Stimulated activated CD4-positive, alpha-beta T cell treated with anti-CD3 and anti-CD28 coated beads, Interleukin-12 subunit alpha, Interleukin-12 subunit beta, amount 100 ng/mL, for 24 hours (primary cell): ENCODE measurements at places on chromosomes 12 and 14.

GRCh38 chr12:54650409-54650808 lies 2.2 kb upstream of the DCD start:
- DNase-seq, result no peak

- DNase-seq, result no peak
These were observed 31.6 kb upstream of the BEGAIN start for GRCh38 chr14:100618763-100619320.

- DNase-seq, result peak; percentile 45
These were observed 20.2 kb upstream of the DUSP16 start for GRCh38 chr12:12582895-12583303.

- DNase-seq, result no peak
These were observed 518 bp upstream of the OSBPL8 start for GRCh38 chr12:76560086-76560491.

- DNase-seq, result no peak
These were observed 94.2 kb downstream of the GRIP1 start for GRCh38 chr12:66584673-66585072.

- DNase-seq, result no peak
These were observed 88.5 kb downstream of the PAPLN start for GRCh38 chr14:73325630-73326299.

DNA sequence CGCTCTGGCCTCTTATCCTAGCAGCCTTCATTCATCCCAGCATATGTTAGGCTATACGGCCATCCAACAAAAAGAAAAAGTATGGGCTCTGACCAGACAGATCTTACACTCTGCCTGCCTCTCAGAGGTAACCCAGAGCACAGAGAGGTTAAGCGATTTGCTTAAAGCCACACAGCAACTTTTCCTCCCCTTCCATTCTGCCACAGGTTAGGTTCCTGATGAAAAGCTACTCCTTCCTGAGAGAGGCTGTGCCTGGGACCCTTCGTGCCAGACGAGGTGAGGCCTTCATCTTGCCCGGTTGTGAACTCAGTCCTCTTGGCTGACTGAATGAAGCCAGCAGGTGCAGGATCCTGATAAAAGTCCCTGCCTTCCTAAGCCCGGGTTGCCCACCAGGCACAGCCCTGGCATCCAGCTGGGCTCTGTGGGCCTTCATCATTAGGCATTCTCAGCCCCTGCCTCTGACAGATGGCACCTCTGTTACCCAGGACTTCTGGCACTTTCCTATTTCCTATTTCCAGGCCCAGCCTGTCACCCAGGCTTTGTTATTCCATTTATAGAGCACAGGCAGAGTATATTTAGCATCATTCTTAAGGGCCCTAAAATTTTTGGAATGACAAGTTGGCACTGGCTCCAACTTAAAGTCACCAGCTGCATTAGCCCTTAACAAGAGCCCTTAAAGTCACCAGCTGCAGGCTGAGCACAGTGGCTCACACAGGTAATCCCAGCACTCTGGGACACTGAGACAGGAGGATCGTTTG lies 12.8 kb downstream of the SOAT2 start:
- DNase-seq, result no peak

DNA sequence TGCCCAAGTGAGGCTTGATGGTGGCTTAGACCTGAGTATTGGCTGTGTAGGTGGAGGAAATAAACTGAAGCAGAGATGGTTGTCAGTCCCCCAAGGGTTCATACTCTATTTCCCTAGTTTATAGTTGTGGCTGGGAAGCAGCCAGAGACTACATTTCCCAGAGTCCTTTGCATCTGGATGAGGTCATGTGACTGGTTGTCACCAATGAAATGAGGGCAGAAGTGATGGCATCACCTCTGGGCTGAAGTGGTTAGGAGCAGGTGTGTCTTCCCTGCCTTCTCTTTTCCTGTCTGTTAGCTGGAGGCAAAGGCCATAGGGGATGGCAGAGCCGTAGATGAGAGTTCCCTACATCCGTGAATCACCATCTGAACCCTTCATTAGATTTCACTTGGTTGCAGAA lies 16.3 kb upstream of the NOS1 start:
- no peak for DNase-seq

DNA sequence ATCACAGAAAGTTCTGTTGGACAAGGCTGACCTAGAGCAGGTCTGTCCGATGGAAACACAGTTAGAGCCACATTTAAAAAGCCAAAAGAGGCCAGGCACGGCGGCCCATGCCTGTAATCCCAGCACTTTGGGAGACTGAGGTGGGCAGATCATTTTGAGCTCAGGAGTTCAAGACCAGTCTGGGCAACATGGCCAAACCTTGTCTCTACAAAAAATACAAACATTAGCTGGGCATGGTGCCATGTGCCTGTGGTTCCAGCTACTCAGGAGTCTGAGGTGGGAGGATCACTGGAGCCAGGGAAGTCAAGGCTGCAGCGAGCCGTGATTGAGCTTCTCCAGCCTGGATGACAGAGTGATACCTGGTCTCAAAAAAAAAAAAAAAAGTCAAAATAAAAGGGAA lies 14.9 kb downstream of the UBE3B start:
- no peak for DNase-seq

DNA sequence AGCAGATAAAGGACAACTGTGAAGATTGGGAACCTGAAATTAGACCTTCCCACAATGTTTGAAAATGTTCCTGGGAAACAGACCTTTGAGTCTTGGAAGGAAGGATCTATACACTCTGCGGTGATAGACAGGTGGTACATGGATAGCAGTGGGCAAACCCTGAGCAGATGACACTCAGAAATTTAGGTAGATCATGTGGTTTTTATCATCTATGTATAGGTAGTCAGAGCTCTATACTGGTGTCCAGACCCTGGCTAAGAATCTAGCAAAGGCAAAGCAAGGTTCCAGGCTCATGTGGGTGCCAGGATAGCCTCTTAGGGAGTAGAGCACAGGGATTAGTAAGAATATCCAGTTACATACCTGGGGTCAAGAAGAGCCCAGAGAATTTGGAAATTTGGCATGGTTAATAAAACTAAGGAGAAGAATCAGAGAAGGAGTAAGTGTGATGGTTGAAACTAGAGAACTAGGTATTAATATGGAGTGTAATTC lies 331.2 kb upstream of the FBXO33 start:
- DNase-seq, result no peak

GRCh38 chr12:101116911-101117310 lies 93.1 kb downstream of the SLC5A8 start:
- DNase-seq, result no peak

DNA sequence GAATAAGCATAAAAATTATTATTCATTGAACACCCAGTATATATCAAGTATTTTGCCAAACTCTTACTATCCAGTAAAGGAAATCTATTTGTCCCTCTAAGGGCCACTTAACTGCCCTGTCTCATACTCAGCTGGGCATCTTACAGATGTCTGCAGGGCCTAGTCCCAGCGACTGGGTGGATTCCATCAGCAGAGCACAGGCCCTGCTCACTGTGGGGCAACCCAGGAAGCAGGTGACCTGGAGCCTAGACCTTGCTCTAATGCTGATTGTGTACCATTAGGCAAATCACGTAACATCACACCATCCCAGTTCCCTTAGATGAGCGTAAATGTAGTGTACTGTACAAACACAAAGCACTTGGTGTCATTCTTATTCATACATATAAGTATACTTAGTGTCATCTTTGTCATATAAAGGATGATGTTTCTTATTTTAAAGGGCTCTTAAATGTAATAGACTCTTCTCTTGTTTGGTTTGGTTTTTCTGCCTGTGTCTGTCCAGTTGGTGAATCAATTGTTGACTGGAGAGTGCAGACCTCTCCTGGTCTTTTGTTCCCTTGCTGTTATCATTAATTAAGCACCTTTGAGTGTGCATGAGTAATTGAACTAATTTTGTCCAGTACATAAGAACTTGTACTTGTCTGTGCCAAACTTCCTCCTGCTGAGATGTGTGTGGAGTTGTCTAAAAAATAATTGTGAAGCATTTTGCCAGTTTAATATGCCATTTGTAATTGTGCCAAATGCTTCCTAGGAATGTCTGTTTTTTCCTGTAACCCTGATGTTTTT lies 49.3 kb downstream of the RAB35 start:
- DNase-seq, result no peak

DNA sequence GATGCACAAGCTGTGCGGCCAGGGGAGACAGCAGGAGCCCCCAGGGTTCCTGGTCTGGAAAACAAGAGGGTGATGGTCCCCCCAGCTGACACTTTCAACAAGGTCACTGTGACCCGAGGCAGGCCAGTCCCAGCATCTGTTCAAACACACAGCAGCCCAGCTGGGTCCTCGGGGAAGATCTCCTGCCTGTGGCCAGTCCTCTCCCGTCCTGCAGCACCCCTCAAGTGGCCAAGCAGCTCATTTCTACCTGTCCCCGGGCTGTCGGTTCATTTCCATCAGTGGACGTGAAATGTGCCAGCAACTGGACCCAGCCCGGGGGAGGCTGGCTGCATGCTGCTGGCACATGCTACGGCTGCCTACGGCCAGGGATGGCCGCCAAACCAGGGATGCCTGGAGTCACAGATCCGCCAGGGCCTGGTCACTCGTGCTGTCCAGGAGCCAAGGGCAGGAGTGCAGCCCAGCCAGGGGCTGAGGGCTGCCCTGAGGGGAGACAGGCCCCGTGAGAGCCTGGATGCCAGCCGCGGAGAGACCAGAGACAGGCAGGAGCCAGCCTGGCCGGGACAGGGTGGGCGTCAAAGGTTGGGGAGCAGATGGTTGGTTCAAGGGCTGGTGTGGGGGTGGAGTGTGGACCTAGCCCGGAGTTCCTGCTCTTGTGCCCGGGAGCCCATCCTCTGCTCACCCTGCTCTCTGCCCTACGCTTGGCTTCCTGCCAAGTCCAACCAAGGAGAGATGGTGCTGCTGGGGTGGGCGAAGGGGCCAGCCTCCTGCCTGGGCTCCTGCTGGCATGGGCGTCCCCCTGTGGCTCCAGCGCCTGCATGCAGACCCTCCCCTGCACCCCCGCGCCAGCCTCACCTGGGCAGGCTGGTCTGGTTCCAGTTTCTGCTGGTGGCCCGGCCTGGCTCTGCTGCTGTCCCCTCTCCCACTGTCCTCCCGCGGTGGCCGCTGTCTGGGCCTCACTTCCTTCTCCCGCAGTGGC lies 143.8 kb downstream of the ADGRD1 start:
- no peak for DNase-seq
